ENCODE measurements at places on chromosomes 1 and 21.

DNA sequence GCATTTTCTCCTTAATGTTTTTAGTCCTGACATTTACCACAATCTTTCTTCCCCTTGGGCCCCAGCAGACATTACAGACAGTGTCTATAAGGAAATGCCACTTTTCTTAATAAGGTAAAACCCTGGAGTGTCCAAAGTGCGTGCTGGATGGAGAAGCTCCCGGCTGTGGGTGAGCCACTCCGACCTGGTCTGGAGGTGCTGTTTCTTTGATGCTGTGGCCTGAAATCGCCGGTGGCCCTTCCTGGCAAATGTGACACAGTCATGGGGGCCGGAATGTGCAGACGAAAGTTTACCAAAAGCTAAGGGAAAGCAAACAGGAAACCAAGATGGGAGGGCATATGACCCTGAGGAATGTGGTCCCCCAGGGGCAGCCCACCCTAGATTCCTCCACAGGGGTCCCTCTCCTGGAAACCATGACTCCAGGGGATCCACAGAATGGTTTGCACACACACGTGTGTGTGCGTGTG lies 77.9 kb downstream of the FHAD1 start:
- no peak for DNase-seq

DNA sequence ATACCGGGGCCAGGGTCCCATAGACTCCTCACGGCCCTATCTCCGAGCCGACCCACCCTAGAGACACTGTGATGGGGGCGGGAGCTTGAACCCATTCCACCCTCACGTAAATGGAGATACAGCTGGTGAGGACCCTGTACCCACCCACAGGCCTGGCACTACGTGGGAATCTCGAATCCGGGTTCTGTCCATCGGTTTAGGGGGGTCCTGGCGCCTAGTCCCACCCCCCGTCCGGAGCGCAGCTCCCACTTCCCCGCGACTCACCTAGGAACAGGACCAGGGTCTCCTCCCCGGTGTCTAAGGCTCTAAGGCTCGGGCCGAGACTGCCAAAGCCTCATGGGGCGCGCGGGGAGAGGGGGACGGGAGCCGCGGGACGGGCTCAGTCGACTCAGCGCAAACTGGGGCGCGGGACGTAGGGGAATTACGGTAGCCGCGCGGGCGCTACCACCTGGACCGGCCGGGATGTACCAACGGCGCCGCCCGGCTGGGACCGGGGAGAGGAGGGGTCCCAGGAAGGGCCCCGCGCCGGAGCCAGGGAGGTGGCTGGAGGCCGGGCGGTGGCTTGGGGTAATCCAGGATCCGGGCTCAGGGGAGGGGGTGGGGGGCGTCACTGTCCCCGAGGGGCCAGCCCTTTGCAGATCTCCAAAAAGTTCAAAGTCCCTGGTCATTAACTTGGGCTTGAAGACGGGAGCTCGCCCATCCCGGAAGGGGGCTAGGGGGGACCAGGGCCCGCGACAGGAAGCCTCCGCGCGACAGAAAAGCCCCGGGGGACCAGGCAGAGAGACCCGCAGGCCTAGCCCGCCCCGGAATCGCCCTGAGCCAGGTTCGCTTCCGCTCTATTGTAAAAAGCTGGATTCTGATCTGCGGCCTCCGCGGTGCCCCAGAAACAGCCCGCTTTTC lies 1.0 kb downstream of the PLEKHG5 start:
- DNase-seq: peak; percentile 77

GRCh38 chr1:206512851-206513180 lies 5.5 kb downstream of the RASSF5 start:
- DNase-seq: no peak

- no peak for DNase-seq
Observed at GRCh38 chr21:29555601-29556000, 256.9 kb downstream of the BACH1 start.

GRCh38 chr1:13540866-13541265 lies 27.1 kb upstream of the LRRC38 start:
- no peak for DNase-seq

- DNase-seq: peak; percentile 57
Observed at GRCh38 chr1:234495231-234495990, 16.4 kb upstream of the TARBP1 start.

DNA sequence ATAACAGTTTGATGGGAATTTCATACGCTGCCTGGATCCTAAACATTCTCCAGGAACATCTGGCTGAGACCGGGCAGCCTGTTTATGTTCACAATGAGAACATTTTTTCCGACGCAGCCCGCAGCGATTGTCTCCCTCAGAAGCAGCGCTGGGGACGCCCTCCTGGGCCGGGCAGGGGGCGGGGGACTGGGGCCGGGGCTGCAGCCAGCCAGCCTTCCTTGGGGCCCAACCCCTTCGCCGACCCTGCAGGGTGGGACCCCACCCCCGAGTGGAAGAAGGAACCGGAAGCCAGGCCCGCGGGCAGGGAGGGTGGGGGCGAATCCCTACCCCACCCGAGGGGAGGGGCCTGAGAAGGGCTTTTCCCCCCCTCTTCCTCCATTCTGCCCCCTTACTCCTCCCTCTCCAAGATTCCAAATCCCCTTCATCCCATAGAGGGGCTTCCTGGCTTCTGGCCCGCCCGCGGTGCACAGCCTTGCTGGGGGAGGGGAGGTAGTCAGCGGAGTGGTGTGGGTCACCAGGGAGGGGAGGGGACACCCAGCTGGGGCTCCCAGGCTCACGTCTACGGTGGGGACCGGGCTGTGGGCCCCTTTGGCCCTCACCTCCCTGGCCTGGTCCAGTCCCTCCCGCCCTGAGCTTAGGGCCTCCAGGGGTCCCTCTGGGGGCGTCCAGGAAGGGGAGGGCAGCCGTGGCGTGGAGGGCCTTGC lies 60.6 kb downstream of the WNT9A start:
- no peak for DNase-seq

DNA sequence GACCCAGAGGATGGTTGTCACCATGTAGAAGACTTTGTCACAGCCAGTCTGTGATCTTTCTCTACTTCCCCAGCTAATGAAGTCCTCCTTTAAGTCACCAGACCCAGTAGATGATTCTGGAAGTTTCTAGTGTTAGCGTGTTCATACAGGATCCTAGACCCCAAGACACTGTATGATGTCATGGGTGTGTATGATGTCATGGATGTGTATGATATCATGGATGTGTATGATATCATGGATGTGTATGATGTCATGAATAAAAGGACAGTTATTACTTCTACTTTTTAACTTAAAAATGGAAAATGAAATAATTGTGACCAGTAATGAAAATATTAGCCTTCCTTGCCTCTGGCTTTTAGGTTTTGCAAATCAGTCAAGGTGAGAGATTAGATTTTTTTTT lies 260.0 kb downstream of the FMN2 start:
- DNase-seq: no peak

GRCh38 chr1:203308328-203308922 lies 3.1 kb downstream of the BTG2 start:
- no peak for DNase-seq

GRCh38 chr1:55141295-55141893 lies 73.8 kb downstream of the USP24 start:
- DNase-seq: no peak

- no peak for DNase-seq
Observed at GRCh38 chr21:31143036-31143435, 104.8 kb upstream of the KRTAP19-8 start.

GRCh38 chr21:37917612-37918011 lies 1.4 kb upstream of the KCNJ6 start:
- DNase-seq: no peak

- DNase-seq: no peak
Observed at GRCh38 chr1:18662286-18662639, 31.6 kb downstream of the PAX7 start.

- DNase-seq: no peak
Observed at GRCh38 chr1:60621368-60621851, 461.0 kb upstream of the NFIA start.

DNA sequence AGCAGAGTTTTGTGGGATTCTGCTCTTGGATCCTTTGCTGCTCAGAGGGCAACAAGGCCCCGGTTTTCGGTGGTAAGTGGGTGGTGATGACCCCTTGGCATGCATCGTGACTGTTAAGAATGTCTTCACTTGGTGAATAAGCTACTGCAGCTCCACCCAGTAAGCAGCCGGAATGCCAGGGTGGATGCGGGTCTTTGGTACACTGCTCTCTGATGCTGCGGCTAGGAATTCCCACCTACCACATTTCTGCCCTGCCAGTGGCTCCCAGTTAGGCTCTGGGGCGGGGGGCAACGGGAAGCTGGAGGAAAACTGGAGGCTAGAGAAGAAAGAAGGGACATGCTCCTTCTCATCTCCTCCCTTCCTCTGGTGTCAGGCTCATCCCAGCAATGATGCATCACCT lies 180.4 kb upstream of the GALNT2 start:
- DNase-seq: no peak

- no peak for DNase-seq
Observed at GRCh38 chr21:46150073-46150472, 5.3 kb downstream of the FTCD start.

- no peak for DNase-seq
Observed at GRCh38 chr1:17915511-17916197, 160.5 kb downstream of the ACTL8 start.

DNA sequence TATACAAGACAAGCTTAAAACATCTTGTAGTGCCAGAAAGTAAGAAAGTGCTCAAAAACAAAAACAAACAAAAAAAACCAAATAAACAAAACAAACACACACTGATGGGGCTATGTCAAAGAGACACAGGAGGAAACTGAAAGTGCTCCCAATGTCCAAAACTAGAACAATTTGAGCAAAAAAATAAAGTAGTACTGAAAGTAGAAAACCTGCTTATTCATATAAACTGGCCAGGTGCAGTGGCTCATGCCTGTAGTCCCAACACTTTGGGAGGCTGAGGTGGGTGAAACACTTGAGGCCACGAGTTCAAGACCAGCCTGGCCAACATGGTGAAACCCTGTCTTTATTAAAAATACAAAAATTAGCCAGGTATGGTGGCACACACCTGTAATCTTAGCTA lies 129.9 kb downstream of the GLUL start:
- DNase-seq: no peak

DNA sequence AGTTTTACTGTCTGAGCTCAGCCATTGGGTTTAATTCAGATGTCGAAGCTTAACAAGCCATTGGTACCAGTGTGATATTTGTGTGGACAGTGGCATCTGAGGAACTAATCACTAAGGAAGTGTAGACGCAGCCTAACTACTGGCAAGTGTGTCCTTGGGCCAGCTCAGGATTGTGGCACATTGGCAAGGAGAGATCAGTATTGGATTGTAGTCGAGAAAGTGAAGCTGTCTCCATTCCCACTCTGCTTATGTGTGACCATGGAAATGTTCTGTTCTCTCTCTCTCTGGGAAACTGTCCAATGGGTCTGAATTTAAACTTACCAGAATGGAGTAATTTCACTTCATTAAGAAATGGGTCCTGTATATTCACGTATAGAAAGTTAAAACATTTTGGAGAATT lies 112.2 kb downstream of the ITSN1 start:
- DNase-seq: no peak

GRCh38 chr1:119806489-119806888 lies 4.8 kb downstream of the REG4 start:
- DNase-seq: no peak

DNA sequence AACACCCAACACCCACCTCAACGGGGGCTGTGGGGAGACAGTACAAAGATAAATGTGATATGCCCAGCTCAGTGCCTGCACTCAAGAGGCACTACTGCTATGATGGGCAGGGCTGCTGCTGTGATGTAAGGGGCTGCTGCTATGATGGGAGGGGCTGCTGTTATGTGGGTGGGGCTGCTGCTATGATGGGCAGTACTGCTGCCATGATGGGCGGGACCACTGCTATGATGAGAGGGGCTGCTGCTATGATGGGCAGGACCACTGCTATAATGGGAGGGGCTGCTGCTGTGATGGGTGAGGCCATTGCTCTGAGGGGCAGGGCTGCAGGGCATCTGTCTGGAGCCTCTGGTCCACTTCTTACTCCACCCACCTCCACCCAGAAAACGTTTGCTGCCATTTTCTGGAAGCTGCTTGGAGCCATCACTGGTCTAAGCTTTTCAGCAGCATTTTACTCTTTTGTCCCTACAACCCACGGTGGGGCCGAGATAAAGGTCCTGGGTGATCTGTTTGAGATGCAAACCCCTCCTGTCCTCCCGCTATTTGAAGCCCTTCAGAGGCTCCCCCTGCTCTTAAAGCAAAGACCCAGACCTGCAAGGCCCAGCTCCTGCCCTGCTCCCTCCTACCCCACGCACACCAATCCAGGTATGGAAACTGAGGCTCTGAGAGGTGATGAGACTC lies 656.9 kb downstream of the PTPRU start:
- DNase-seq: no peak

GRCh38 chr1:113787663-113788062 lies 24.6 kb downstream of the RSBN1 start:
- DNase-seq: no peak

DNA sequence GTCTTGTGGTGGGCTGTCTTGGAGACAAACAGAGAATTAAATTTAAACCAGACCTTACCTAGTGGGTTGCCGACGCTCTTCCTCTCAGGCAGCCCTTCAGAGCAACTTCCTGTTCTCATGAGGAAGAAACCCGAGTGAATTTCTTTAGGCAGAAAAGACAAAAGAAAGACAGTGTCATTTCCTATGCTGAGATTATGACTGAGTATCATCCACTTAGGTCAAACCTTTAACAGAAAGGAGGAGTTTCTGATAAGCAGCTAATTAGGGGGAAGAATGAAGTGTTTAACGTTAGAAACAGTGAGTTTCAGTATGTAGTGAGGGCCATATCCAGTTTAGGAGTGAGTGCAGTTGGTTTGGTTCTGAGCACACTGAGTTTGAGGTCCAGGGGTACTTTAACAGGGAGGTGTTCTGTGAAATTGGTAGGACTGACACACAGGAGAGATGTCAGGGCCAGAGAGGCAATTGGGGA lies 38.7 kb downstream of the FASLG start:
- DNase-seq: no peak

GRCh38 chr1:241351841-241352240 lies 5.2 kb downstream of the RGS7 start:
- DNase-seq: no peak

- DNase-seq: no peak
Observed at GRCh38 chr1:232149287-232150201, 480.4 kb downstream of the SIPA1L2 start.

- DNase-seq: no peak
Observed at GRCh38 chr1:198199105-198199504, 42.3 kb downstream of the NEK7 start.

GRCh38 chr21:14763695-14764064 lies 217.6 kb upstream of the SAMSN1 start:
- no peak for DNase-seq

DNA sequence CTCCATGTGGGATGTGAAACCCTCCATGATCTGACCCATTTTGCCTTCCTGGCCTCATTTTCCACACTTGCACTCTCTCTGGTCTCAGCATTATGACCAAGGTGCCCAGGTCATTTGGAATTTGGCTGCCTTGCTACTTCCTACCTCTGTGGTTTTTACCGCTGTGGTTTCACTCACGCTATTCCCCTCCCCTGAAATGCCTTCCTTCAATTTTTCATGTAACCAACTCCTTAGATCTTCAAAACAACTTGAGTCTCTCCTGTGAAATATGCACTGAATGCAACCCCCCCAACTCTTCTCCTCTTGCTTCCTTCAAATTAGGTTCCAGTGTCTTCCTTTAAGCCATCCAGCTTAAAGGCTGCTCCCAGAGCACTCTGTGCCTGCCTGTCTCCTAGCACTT lies 50.1 kb downstream of the PHC2 start:
- no peak for DNase-seq
